CD8-positive, alpha-beta T cell (primary cell): ENCODE measurements at places on chromosomes 12 and 14.

GRCh38 chr12:48774516-48774915, 14.4 kb downstream of the ADCY6 start:
- no peak for DNase-seq

DNA sequence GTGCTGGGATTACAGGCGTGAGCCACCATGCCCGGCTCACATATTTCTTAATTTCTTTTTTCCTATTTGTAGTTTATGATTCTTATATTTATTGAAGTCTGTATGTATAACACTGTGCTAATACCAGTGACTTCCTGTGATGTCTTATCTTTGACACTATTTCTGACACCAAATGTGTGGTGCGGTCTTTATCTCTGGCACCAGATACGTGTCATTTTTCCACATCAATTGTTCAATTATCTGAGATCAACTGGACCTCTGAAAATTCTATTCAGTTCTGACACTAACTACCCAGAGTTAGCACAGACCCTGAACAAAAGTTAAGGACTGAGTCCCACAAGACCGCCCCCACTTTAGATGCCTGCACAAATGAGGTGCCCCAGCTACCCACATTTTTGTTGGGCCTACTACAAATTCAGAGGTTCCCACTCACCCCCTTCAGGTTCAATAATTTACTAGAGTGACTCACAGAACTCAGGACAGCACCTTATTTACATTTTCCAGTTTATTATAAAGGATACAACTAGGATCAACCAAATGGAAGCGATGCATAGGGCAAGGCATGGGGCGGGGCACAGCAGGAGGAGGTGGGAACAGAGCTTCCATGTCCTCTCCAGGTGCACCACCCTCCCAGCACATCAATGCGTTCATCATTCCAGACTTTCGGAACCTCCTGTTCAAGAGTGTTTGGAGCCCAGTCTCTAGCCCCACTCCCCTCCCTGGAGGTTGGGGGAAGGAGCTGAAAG, 11.6 kb upstream of the SRSF9 start:
- no peak for DNase-seq

GRCh38 chr12:115474539-115475353, 790.8 kb upstream of the TBX3 start:
- no peak for DNase-seq

- no peak for DNase-seq
Observed at GRCh38 chr12:113171543-113171942, 13.7 kb downstream of the DDX54 start.

- DNase-seq: no peak
Observed at GRCh38 chr12:125604976-125605375, 539.7 kb downstream of the AACS start.

GRCh38 chr14:95483309-95484165, 32.9 kb downstream of the SYNE3 start:
- DNase-seq: no peak

- DNase-seq: no peak
Observed at GRCh38 chr12:69099201-69099837, 140.1 kb upstream of the CPSF6 start.

- no peak for DNase-seq
Observed at GRCh38 chr12:49693931-49694444, 13.2 kb downstream of the FMNL3 start.

DNA sequence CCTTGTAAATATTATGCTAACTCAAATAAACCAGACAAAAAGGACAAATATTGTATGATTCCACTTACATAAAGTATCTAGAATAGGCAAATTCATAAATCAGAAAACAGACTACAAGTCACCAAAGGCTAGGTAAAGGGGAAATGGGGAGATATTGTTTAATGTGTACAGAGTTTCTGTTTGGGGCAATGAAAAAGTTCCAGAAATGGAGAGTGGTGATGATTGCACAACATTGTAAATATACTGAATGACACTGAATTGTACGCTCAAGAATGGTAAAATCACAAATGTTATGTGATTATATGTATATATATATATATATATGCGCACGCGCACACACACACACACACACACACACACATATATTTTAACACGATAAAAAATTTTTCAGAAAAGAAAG, 182.5 kb downstream of the SLC2A13 start:
- DNase-seq: no peak

DNA sequence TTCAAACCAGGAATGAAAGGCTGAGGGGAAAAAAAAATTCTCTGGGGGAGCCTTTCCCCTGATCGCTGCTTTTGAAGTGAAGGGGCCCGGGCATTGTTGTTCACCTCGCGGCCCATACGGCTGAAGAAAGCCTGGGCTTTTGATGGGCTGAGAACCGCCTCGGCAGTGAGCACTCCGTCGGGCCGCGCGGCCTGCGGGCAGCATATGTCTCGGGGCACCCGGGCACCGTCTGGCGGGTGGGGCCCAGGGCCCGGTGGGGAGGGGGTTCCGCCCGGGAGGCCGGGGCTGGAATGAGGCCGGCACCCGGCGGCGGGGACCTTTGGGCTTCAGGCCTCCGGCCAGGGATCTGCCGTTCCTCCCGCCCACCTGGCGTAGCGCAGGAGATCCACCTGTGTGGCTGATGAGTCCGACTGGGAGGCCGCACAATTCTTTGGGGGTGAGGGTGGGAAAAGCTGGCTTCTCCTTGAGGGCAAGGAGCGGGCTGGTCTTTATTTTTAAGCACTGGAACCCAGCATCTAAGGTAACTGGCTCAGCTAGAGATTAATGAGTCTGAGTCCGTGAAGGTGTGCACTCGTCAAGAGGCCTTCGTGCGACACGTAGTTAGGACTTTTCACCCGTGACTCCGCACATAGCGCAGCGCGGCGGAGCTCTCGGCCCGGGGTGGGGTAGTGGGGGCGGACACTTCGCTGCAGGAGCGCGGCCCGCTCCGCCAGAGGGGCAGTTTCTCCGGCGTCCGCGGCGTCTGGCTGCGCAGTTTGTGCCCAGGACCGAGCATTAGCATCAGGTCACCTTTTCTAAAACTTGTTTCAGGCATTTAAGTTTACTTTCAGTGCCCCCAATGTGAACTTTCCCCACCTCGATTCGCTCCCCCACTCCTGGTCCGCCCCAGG, 10.6 kb downstream of the FOXA1 start:
- no peak for DNase-seq

GRCh38 chr14:85527006-85527405, 2.9 kb upstream of the FLRT2 start:
- no peak for DNase-seq

- DNase-seq: no peak
Observed at GRCh38 chr14:59376686-59377085, 88.5 kb downstream of the GPR135 start.

DNA sequence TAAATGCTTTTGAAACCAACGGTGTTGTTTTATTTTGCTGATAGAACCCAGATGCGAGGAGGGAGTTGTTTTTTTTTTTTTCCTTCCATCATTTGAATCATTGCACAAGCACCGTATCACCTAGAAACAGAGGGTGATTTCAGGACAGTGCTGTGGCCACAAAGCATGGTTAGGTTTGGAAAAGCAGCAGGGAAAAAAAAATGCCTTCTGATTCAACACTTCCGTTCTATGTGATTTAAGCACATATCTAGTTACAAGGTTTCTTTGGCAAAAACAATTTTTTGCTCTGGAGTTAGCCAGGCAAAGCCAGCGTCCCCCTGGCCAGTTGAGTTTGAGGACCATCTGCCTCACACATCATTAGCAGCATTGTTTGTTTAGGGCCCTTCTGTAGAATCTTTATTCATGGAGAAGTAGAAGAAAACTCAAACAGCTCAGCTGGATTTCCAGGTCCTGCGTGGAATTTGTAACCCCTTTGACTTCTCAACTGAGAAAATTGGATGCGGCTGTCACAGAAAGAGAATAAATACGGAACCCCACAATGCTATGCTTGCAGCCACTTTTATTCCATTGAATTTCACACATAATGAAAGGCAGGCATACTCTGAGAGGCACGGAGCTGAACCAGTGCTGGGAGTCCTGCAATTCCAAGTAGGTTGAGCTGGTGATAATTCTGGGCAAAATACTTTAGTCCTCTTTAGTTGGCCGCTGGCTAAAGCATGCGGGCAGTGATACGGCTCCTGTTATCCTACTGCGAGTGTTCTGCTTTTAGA, 17.0 kb upstream of the WNT5B start:
- no peak for DNase-seq

DNA sequence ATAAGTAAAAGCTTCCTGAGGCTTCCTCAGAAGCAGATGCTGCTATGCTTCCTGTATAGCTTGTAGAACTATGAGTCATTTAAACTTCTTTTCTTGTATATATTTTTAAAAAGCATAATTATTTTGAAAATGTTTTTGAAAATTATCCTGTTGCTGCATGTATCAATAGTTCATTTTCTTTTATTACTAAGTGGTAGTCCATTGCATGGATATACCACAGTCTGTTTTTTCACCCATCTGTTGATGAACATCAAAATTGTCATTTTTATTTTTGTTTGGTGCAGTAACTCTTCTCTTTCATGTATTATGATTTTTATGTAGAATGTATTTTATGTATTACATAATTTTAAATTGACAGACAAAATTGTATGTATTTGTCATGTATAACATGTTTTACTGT, 81.4 kb downstream of the TMTC3 start:
- DNase-seq: no peak

DNA sequence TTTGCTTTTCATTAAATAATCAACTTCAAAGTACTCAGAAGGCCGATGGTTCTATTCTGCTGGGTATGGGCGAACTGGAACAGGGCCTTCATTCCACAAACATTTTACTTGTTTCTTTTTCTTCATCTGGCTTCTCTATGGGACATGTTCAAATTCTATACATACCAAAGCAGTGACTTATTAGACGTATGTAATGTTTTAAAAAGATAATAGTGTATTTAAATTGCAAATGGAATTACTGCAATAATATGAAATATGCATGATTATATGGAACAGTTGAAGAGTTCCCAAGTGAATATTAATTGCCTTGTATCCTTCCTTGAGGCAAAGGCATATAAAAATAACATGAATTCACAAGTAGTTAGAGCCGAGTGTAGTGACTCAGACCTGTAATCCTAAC, 75.5 kb downstream of the FAR2 start:
- DNase-seq: no peak

DNA sequence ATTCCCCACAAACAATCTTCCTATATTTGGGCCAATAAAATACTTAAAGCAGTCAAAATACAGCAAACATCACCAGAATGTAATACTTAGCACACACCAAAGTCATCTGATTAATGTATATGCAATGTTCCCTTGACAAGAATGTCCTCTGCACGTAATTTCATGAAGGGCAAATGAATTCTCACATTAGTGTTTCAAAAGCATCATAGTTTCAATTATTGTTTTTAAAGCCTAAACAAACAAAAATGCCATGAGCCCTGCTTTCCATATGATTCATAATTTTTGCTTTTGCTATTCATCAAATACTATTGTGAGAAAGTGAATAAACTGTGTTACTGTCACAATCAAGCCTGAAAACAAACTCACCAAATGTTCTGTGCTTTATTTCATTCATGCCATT, 156.0 kb downstream of the EPS8 start:
- DNase-seq: no peak

DNA sequence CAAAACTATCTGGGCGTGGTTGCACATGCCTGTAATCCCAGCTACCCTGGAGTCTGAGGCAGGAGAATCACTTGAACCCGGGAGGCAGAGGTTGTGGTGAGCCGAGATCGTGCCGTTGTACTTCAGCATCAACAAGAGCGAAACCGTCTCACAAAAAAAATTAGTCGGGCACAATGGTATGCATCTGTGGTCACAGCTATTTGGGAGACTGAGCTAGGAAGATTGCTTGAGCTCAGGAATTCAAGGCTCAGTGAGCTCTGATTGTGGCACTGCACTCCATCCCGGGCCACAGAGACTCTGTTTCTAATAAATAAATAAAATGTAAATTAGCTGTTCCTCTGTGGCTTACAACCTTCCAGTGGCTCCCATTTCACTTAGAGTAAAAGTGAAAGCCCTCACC, 28.0 kb downstream of the RCOR1 start:
- no peak for DNase-seq

DNA sequence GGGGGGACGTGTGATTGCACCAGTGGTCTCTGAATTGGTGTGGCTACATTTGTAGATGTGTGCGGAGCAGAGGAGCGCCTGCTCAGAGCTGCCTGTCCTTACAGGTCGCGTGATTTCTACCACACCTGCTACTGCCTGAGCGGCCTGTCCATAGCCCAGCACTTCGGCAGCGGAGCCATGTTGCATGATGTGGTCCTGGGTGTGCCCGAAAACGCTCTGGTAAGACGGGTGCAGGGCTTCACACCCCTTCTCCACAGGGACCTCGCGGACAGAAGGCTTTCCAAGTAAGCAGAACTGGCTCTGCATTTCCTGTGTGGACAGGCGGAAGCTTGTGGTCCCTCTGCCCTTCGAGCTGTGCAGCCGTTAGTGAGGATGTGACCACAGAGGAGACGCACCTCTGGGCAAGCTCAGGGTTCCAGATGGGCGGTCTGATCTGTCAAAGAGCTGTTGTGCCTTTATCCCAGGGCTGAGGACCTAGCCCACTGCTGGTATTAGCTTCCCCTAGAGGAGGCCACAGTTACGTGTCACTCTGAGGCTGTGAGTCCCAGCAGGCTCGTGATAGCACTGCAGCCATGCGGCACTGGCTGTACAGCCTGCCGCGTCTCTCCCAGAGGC, 47.7 kb downstream of the MAX start:
- no peak for DNase-seq

DNA sequence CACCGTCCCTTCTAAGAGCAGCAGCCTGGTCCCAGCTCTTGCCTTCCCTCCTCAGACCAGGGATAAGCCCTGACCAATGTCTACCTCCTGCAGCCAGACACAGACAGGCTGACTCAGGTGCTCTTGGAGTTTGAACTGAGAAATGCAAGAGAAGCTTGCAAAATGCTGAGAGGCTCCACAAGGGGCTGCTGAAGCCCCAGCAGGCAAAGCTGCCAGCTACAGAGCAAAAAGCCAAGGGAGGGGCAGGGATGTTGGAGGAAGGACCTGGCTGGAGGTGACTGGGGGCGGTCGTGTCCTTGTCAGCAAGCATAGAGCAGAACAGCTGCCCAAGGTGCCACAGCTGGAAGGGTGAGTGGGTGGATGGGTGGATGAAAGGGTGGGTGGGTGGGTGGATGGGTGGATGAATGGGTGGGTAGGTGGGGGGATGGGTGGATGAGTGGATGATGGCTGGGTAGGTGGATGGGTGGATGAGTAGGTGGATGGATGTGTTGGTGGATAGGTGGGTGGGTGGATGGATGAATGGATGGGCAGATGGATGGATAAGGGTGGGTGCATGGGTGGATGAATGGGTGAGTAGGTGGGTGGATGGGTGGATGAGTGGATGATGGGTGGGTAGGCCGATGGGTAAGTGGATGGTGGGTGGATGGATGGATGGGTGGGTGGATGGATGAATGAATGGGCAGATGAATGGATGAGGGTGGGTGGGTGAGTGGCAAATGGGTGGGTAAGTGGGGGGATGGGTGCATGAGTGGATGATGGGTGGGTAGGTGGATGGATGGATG, 4.0 kb upstream of the INF2 start:
- DNase-seq: no peak
